Pancreas (tissue), 10 donors: ENCODE measurements at places on chromosomes 3 and 15. TPM values are rescaled to one million over a fixed set of nuclear protein-coding genes. Genes with fewer than 3 reads are reported as not detected.

DNA sequence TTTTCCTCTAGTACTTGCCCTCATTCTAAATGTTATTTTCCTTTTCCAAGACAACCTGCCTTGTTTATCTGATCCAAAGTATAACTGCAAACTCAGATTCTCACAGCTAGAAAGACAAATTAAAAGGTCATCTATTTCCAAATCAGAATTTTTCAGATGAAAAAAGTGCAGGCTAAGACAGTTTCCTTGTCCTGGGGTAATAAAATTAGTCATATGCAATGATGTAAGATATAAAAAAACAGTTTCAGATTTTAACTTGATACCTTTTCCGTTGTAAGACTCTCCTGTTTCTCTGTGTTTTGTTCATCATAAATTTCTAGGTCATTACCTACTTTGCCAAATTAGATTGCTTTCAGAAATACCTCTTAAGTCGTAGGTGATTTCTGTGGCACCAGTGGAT lies 238.4 kb upstream of the PEX5L start:
- DNase-seq = no peak
- no peaks in the 10 kb centered on the region for H3K36me3 ChIP-seq
- H3K4me1 ChIP-seq = peaks cover 5% of the 10 kb centered on the region
- H3K4me3 ChIP-seq = no peak overlapping the region
- no peaks in the 10 kb centered on the region for H3K27me3 ChIP-seq

DNA sequence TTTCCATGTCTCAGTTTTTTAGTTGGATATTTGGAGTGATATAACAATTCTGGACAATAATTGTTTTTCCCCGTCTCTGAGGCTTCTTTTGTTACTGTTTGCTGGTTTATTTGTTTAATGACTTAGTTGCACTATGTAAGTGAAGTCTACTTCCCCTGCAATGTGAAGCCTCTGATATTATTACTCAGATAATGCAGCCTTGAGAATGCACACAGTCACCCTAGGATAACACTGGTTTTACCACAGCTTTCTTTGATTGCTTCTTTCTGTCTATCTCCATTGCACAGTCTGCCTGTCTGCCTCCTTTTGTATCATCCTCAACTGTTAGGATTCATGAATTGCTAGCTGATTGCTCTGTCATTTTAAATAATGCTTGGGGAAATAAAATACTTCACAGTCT lies 208.7 kb upstream of the ROBO1 start:
- no peak overlapping the region for H3K4me3 ChIP-seq
- no peak for DNase-seq
- H3K27me3 ChIP-seq = no peaks in the 10 kb centered on the region

C3orf20 gene
- total RNA-seq = not detected

GOLGA6D gene
- total RNA-seq = 0.08 TPM

- no peak overlapping the region for H3K27ac ChIP-seq
- H3K36me3 ChIP-seq = no peaks in the 10 kb centered on the region
- no peaks in the 10 kb centered on the region for H3K27me3 ChIP-seq
- H3K4me1 ChIP-seq = no peaks in the 10 kb centered on the region
- no peak overlapping the region for H3K4me3 ChIP-seq
Observed at GRCh38 chr3:64739971-64740631, 52.3 kb upstream of the ADAMTS9 start.

GRCh38 chr15:41928637-41929620 lies 35.1 kb upstream of the SPTBN5 start:
- no peaks in the 10 kb centered on the region for H3K36me3 ChIP-seq
- H3K4me1 ChIP-seq = peaks cover 20% of the 10 kb centered on the region
- H3K27ac ChIP-seq = peak overlapping the region; percentile 11
- H3K27me3 ChIP-seq = no peaks in the 10 kb centered on the region

DNA sequence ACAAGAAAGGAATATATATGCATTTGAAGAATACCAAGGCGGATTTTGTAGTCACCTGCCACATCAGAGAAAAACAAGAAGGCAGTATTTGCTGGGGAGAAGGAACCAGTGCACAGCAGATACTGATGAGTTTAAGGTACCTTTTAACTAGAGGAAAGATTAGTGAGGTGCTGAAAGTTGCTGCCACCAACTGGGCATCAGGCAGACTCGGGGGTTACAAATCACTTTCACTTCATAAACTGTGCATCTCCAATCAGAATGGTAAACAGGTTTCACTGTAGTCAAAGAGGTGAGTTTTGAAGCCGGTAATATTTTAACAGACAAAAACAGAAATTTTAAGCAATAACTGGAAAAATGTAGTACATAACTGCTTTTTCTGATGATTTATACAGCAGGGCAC lies 4.1 kb downstream of the FBN1 start:
- H3K36me3 ChIP-seq = no peaks in the 10 kb centered on the region
- no peak overlapping the region for H3K27ac ChIP-seq
- H3K4me1 ChIP-seq = no peaks in the 10 kb centered on the region
- H3K4me3 ChIP-seq = no peak overlapping the region
- peaks cover 5% of the 10 kb centered on the region for H3K27me3 ChIP-seq

DNA sequence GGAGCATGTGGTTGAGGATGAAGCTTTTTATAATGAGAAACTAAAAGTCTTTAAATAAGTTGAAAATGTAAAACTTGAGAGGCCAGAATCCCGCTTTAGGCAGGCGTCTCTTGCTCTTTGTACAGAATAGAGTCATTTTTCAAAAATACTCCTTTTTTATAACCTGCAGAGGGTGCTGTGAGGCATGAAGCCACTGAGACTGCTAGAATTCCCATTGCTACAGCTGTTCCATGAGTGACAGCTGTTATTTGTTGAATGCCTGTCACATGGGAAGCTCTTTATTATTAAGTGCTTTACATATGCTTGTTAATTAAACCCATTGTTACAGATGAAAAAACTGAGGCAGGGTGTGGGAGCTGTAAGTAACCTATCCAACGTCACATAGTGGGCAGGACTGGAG lies 18.5 kb downstream of the MINAR1 start:
- H3K4me1 ChIP-seq = no peaks in the 10 kb centered on the region
- H3K4me3 ChIP-seq = no peak overlapping the region
- no peaks in the 10 kb centered on the region for H3K36me3 ChIP-seq

DNA sequence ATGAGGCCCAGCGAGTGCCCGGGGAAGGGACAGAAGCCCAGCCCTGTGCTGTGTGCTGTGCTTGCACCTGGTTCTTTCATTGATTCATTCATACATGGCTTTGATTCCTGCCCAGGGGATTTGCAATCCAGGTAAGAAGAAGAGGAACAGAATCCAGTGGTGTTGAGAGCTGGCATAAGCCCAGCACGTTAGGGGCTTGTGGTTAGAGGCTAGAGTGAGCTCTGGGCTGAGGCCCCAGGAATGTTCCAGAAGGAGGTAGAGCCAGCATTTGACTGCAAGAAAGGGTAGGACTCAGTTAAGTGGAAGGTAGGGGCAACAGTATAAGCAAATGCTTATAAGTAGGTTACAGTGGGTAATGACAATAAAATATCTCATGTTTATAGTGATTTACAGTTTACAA lies 2.3 kb downstream of the VWA5B2 start:
- no peak overlapping the region for H3K27ac ChIP-seq
- peaks cover 6% of the 10 kb centered on the region for H3K4me1 ChIP-seq
- no peak overlapping the region for H3K4me3 ChIP-seq
- no peaks in the 10 kb centered on the region for H3K36me3 ChIP-seq

- no peaks in the 10 kb centered on the region for H3K36me3 ChIP-seq
- no peak overlapping the region for H3K4me3 ChIP-seq
- H3K4me1 ChIP-seq = no peaks in the 10 kb centered on the region
- no peaks in the 10 kb centered on the region for H3K27me3 ChIP-seq
Observed at GRCh38 chr15:57756466-57756865, 50.0 kb downstream of the POLR2M start.

SERPINI2 gene
- total RNA-seq = 213 TPM

DNA sequence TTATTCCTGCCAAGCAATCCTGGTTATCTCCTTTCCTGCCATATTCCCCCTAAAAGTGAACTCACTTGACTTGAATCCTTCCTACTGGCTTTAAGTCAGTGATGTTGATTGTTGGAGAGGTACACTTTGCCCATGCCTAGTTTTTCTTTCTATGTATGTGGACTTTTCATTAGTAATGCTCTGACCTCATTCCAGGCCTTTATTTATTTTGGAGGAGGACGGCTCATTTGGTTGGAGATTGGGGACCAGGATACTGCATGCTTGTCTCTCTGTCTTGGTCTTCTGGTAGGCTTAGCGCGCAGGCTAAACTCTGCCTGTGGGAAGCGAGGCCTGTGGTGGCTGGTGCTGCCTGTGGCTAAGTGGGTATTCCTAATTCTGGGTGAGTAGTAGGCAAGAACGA lies 29.1 kb upstream of the MTMR10 start:
- no peak overlapping the region for H3K27ac ChIP-seq
- no peaks in the 10 kb centered on the region for H3K27me3 ChIP-seq
- H3K36me3 ChIP-seq = no peaks in the 10 kb centered on the region
- H3K4me1 ChIP-seq = no peaks in the 10 kb centered on the region
- no peak overlapping the region for H3K4me3 ChIP-seq

DNA sequence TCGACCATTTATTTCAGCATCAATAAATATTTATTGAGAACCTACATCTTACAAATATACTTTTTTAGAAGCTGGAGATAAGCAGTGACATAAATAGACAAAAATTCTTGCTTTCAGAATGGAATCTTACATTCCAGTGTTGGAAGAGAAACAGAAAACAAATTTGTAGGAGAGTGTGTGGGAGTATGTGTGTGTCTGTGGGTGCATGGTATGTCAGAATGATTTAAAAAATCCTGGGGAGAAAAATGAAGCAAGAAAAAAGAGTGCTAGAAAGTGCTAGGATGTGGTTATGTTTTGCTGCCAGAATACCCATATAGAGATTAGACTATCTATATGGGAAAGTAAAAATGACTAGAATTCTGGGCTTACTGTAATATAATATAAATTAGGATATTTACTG lies 561.7 kb upstream of the SGO1 start:
- no peak for DNase-seq
- H3K36me3 ChIP-seq = no peaks in the 10 kb centered on the region
- H3K4me3 ChIP-seq = no peak overlapping the region
- no peaks in the 10 kb centered on the region for H3K4me1 ChIP-seq
- H3K27ac ChIP-seq = no peak overlapping the region

GRCh38 chr15:61720197-61720704 lies 340.0 kb downstream of the VPS13C start:
- no peak overlapping the region for H3K4me3 ChIP-seq
- DNase-seq = no peak
- no peak overlapping the region for H3K27ac ChIP-seq
- H3K36me3 ChIP-seq = no peaks in the 10 kb centered on the region
- peaks cover 2% of the 10 kb centered on the region for H3K27me3 ChIP-seq
- no peaks in the 10 kb centered on the region for H3K4me1 ChIP-seq

- no peak overlapping the region for H3K4me3 ChIP-seq
- DNase-seq = no peak
- no peaks in the 10 kb centered on the region for H3K4me1 ChIP-seq
- H3K27me3 ChIP-seq = no peaks in the 10 kb centered on the region
Observed at GRCh38 chr3:167839460-167840134, 104.1 kb downstream of the SERPINI1 start.

- DNase-seq = no peak
- H3K4me3 ChIP-seq = no peak overlapping the region
- H3K27me3 ChIP-seq = no peaks in the 10 kb centered on the region
Observed at GRCh38 chr15:90033448-90033847, 32.3 kb downstream of the ZNF710 start.

- DNase-seq = no peak
- H3K4me3 ChIP-seq = no peak overlapping the region
- H3K27ac ChIP-seq = no peak overlapping the region
- no peaks in the 10 kb centered on the region for H3K36me3 ChIP-seq
- no peaks in the 10 kb centered on the region for H3K27me3 ChIP-seq
- H3K4me1 ChIP-seq = no peaks in the 10 kb centered on the region
Observed at GRCh38 chr3:48514431-48515227, 10.7 kb upstream of the SHISA5 start.

- H3K4me1 ChIP-seq = no peaks in the 10 kb centered on the region
- no peak overlapping the region for H3K27ac ChIP-seq
- H3K27me3 ChIP-seq = no peaks in the 10 kb centered on the region
Observed at GRCh38 chr3:62708638-62709373, 166.4 kb downstream of the CADPS start.

GOLGA8S gene
- 0.37 TPM for total RNA-seq
